ENCODE measurements at places on chromosomes 11 and 22.

DNA sequence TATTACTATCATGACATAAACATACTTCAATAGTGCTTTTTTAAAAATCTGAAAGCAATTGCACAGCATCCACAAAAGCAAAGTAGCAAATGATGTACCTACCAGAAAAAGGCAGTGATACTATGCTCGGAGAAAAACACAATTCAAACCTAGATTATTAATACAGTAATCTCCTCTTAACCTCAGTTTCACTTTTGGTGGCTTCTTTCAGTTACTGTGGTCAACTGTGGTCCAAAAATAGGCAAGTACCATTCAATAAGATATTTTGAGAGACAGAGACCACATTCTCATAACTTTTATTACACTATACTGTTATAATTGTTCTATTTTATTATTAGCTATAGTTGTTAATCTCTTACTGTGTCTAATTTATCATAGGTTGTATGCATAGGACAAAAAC is 20.8 kb downstream of the KCNA4 start:
- DNase-seq, result no peak

- no peak for DNase-seq
Measured at GRCh38 chr11:116515664-116516184, 257.1 kb downstream of the BUD13 start.

DNA sequence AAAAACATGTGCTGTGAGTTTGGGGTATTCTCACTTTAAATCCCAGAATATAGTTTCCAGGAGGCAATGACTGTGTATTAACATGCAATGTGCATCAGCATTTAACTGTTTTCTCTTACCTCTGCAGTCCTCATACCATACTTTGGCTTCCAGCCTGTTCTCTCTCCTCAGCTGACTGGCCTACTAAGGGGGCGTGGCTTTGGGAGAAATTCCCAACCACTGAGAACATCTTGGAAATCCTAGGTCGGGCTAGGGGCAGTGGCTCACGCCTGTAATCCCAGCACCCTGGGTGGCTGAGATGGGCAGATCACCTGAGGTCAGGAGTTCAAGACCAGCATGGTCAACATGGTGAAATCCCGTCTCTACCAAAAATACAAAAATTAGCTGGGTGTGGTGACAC is 13.5 kb upstream of the ZC3H12C start:
- DNase-seq, result no peak

- DNase-seq, result no peak
Measured at GRCh38 chr11:126477535-126478305, 122.2 kb downstream of the ST3GAL4 start.

DNA sequence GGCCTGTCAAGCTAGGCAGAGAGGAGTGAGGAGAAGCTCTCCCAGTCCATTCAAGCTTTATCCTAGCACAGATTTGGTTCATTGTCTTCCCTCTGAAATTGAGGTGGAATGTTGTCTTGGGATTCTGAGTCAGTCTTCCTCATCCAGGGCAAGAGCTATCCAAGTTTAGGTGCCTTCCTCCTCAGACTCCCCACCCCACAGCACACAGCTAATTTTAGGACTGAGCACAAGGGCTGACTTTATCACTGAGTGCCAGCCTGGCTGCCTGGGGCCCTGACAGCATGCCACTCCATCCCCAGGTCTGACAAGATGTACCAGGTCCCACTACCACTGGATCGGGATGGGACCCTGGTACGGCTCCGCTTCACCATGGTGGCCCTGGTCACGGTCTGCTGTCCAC is 2.6 kb downstream of the PGAP2 start:
- no peak for DNase-seq

GRCh38 chr11:26227301-26227746 is 104.6 kb upstream of the ANO3 start:
- DNase-seq, result no peak

- DNase-seq, result no peak
Measured at GRCh38 chr11:34850334-34850733, 65.8 kb downstream of the APIP start.

GRCh38 chr11:125036933-125037332 is 26.2 kb upstream of the SLC37A2 start:
- DNase-seq, result no peak

DNA sequence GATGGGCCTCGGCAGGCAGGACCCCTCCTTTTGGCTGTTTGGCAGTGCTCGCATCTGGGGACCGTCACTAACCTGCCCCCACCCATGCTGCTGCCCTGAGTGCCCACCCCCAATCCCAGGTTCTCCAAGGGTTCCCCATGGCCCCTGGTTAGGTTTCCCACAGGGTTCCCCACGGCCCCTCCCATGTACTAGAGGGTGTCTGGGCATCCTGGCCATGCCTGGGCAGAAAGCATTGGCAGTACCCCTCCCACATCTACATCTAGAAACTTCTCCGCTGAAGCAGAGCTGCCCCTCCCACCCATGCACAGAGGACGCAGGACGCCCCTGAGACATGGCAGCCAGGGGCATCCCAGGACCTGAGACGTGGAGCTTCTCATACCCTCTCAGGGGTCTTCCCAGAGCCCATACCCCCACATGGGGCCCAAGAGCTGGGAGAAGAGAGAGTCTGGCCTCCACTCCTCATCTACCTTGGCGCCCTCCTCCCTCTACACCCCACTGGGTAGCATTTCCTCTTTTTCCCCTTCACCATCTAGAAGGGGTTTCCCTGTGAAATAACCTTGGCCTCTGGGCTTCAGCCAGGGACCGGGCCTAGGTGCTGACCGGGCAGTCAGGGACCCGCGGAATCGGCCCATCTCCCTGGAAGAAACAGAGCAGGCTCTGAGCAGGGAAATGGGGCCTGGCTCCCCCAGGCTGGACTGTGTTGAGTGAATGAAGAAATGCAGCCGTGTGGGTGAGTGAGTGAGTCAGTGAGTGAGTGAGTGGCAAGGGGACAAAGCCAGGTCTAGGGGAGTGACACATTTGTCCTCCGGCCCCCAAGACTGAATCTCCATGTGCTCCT is 987.3 kb downstream of the BRD1 start:
- no peak for DNase-seq

DNA sequence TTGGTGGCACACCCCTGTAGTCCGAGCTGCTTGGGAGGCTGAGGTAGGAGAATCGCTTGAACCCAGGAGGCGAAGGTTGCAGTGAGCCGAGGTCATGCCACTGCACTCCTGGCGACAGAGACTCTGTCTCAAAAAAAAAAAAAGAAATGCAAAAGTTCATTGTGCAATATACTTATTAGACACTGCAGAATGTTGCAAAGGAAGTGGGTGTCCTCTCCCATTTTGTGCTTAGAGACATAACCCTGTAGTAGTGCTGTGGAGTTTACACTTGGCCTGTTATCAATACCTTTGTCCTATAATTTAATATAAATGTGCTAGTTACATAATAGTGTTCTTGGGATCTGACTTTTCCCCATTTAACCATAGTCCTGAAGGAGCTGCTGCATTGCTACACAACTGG is 9.4 kb downstream of the BCL2L13 start:
- DNase-seq, result no peak

DNA sequence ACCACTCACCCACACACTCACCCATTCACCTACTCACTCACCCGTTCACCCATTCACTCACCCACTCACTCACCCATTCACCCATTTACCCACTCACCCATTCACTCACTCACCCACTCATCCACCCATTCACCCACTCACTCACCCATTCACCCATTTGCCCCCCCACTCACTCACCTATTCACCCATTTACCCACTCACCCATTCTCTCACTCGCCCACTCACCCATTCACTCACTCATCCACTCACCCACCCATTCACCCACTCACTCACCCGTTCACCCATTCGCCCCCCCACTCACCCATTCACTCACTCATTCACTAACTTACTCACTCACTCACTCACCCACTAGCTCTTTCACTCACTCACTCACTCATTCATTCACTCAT is 15.0 kb downstream of the MUC5AC start:
- no peak for DNase-seq

DNA sequence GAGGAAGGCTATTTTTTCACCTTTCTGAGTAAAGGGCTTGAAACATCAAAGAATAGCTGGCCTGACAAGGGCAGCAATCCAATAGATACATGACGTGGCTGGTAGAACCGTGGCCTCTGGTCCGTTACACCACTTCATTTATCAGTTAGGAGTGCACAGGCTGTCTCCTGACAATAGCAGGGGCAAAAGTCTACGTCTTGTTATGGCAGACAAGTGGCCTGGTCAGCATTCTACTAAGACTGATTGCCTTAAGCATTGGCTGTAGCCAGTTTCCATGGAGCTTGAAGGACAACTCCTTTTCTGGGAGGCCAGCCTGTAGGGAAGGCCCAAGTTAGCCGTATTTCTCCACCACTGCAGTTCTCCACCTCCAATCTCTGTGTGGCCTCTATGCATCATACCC is 9.2 kb upstream of the GDPD4 start:
- DNase-seq, result no peak

DNA sequence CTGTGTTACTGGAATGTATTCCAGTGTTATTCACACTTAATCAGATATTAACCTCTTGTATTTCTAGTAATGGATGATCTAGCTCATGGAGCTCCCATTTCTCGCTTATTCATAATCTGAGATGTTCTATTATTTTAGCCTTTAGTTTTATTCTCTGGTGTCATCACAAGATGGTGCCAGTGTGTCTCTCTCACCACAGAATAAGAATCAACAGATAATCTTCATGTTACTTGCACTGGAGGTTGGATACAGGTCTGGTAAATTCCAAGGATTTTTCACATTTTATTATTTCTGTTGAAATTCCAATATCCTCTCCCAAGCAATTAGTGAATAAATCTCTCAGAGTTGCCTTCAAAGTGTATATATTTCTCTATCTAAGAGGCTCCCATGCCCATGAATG is 74.6 kb downstream of the CASP12 start:
- peak; percentile 64 for DNase-seq

GRCh38 chr22:37663521-37664140 is 5.1 kb downstream of the PDXP start:
- no peak for DNase-seq

DNA sequence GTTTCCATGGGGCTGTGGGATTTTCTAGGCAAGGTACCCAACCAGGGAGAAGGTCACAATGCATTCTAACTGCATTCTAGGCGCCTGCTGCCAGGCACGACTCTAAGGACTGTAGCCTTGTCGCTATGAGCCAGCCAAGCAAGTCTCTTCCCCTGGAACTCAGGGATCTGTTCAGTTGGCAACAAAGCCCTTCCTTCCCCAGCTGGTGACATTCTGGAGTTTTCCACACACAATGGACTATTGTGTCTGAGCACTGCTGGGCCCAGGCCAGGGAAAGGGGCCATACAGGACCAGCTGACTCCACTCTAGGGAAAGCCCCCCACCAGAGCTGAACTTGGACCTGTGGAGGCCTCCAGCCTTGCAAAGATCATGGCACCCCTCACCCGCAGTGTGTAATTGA is 116.8 kb downstream of the RRAS2 start:
- no peak for DNase-seq

DNA sequence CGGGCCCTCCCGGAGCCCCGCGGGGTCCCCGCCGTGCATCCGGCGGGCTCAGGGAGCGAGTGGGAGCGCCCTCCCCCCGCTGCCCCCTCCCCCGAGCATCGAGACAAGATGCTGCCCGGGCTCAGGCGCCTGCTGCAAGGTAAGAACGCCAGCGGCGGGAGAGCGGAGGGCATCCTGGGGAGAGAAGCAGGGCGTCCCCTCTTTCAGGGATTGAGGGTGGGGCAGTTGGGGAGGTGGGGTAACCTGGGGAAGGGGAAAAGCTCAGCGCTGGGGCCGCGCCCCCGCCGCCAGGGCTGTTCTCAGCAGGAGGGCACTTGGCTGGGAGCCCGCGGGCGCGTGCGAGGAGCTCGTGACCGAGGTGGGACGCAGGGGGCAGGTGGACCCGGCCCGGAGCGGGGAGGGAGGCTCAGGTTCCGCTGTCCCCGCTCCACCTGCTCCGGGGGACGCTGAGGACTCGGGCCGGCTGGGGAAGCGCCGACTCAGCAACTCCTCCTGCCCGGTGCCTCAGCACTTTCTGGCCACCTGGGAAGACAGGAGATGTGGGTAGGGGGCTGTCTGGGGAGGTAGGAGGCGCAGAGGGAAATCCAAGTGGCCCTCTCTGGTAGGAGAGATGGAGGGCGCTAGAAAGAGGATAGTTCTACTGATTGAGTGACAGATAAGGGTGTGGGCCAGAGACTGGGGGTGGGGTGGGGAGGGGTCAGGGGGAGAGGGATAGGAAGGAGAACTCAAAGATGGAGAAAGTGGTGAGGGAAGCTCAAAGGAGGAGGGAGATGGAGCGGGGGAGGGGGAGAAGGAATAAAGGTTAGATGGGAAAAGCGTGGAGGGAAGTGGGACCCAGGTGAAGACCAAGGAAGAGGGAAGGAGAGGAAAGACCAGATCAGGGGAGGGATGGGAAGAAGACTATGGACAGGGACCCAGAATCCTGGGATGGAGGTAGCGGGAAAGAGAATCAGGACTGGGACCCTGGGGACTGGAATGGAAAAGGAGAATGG is 726 bp downstream of the RTN4RL2 start:
- no peak for DNase-seq

DNA sequence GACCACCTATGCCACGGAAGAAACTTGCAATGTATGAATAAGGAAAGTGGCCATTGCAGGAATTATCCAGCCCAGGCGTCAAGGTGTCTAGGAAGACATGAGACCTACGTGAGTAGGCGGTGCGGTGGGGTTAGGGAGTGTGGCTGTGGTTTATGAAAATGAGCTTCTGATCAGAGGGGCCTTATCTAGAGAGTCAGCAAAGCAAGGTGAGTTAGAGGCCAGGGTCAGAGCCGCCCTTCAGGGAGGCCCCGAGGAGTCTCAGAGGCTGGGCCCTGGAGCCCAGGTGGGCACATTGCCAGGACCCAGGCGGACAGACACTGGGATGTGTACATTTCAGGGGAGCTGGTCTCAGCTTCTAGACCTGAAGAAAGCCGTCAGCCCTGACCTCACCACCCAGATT is 13.8 kb upstream of the LINC01488 start:
- no peak for DNase-seq

DNA sequence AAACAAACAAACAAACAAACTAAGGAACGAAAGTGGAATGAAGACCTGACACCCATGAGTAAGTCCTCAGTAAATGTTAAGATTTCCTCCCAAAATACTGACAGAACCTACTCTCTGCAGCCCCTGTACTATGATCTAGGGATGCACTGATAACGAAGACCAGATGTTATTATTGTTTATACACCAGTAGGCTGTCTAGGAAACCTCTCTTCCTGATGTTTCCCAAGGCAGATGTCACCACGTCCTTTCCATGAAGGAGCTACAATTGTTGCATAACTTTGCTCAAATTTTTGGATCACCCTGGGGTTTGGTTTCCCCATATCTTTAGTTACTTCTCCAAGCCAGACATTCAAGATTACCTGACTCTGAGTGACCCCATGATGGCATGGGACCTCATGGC is 340.7 kb downstream of the MIAT start:
- DNase-seq, result no peak

Data from retinal pigment epithelial cell (primary cell).